ENCODE measurements at places on chromosomes 3 and 15.

DNA sequence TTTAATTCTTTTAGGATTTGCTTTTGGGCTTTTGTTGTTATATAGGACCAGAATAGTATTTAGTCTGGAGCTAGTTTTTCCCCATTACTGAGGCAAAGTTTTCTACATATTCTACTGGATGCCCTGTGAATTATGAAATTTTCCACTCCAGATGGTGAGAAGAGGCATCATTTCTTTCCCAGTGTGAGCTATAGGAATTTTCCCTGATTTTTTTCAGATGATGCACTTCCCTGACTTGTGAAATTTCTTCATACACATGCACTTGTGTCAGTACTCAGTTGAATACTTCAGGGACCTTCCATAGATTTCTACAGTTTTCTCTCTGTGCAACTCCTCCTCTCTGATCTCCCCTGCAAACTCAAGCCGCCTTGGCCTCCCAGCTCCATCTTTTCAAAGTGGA lies 73.7 kb upstream of the SLCO2A1 start:
- no peak for DNase-seq

DNA sequence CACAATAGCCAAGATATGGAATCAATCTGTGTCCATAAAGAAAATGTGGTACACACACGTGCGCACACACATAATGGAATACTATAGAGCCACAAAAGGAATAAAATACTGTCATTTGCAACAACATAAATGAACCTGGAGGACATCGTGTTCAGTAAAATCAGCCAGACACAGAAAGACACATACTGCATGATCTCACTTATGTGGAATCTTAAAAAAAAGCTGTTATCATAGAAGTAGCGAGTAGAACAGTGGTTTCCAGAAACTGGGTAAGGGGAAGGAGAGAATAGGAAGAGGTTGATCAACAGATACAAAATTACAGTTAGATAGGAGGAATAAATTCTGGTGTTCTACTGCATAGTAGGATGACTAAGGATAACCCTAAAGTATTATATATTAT lies 11.1 kb downstream of the ATOSA start:
- DNase-seq: no peak

- no peak for DNase-seq
These were observed 45.3 kb downstream of the TCF12 start for GRCh38 chr15:56963710-56964109.

DNA sequence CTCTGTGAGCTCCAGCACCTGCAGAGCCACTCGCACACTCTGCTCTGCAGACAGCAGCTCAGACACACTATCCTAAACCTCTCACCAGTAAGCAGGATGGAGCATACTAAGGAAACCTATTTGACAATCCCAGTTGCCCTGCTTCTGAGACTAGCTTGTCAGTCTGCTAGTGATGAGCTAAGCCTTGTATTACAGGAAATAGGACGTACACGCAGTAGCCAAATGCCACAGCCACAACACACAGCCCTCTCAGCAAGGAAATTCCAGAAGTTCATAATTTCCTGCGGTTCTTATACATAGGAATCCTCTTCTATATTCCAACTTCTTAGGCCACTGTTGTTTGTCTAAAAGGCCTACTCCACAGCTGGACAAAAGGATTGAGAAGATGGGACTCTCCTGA lies 74.5 kb downstream of the MYLK start:
- DNase-seq: no peak

DNA sequence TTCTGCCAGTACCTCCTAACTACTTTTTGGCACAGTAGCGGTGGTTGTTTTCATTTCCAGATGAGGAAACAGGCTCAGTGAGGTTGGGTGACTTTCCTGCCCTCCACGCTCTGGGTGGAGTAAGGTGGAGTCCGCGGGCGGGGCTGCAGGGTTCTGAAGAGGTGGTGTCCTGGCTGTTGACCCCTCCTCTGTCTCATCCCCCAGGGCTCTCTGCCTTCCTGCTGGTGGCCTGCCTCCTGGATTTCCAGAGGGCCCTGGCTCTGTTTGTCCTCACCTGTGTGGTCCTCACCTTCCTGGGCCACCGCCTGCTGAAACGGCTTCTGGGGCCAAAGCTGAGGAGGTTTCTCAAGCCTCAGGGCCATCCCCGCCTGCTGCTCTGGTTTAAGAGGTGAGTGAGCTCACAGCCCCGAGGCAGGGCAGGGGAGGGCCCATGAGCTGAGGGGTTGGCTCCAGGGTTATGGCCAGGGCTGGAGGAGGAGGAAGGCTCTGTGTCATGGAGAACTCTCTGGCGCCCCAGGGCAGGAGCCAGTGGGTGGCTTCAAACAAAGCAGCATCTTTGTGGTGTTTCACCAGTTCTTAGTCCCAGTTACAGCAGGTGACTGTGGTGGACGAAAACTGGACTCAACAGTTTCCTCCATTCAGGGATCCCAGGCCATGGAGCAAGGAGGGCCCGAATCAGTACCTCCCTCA lies 10.4 kb downstream of the SLC28A1 start:
- DNase-seq: no peak

DNA sequence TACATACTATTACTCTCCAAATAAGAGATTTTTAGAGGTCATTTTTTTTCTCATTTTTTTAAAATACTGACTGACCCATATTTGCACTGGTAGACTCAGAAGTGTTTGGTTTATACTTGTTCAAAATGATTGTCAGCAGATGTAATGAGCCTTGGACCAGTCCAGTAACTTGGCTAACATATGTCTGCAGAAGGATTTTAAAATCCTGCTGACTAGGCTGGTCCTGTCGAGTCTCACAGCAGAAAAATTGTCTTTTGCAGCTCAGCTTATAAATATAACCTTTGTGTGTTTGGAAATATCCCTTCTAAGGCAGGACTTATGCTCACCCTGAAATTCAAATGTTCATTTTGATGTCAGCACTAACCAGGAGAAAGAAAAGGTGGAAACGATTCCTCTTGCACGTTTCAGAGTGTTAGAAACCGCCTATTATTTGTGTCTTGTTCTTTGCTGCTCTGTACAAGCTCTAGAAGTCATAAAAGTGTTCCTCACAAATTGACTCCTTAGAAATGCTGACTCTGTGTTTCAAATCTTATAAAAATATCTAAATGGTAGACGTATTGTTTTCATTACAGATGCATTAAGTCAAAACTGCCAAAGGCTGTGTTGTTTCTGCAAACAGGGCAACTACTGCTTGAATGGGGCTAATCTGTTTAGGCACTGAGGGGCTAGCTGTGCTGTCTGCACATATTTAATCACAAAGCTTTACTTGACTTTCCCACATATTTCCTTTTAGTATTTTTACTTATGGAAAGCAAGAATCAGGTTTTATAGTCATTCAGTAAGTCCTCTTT lies 95.3 kb downstream of the CHL1 start:
- DNase-seq: no peak

DNA sequence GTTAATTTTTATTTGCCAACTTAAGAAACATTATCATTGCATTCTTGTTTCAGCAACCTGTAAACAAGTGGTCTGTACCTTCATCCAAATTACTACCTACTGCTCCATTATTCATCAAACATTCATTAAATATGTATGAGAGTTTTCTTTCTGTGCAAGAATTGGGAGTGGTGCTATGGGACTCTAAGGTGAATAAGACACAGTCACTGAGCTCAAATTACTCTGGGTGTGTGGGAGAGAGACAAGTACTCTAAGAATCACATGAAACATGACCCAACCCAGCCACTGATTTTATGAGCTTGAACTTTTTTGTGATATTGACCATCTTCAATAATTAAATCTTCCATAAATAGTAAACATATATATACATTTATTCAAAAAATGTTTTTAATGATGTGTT lies 227.2 kb upstream of the TP63 start:
- no peak for DNase-seq

DNA sequence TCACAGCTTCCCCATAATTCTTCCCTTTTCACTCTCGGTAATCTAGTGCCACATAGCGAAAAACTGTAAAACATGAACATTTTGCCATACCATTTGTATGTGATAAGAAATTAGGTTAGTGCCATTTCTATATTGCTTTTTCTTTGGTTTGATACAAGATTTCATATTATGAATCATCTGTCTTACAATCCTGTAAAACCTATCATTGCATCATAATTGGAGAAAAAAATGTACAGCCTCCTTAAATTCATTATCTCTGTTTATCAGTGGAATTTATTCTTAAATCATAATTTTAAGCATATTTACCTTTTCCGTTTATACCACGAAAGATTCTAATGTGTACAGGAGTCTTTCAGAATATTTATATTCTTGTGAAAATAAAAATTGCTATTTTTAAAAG lies 23.8 kb downstream of the SEC62 start:
- DNase-seq: no peak

Measured in activated CD4-positive, alpha-beta T cell treated with anti-CD3 and anti-CD28 coated beads, Interleukin-10, Interleukin-2, amounts not matched to agents 100 ng/mL and 50 ng/mL, durations not matched to agents 16 hours and 8 hours (primary cell).